ENCODE measurements at places on chromosomes 4 and X.

DNA sequence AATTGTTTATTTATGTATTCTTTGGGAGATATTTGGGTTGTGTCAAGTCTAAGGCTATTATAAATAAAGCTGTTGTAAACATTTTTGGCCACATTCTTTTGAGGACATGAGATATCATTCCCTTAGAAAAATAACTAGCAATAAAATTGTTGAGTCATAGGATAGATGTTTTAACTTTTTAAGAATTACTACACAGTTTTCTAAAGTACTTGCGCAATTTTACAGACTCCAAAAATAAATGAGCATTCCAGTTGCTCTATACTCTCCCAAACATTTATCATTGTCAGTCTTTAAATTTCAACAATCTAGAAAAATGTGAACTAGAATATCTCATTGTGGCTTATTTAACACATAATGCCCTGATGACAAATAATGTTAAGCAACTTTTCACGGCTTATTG lies 189.1 kb upstream of the ADGRL3 start:
- DNase-seq, result no peak

DNA sequence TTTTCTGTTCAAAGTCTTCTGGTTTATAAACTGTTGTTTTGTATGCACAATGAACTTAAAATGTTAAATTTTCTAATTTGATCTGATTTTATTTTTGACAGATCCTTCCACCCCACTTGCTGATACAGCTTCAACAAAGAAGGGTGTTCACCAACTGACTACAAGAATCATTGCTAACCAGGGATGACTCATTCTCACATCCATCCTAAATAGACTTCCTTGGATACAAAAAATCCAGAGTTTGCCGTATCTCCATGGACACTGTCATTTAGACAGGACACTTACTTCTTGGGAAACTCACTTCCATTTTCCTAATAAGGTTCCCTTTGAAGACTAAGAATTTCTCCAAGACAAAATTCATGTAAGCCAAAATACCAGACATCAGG lies 111.6 kb upstream of the NWD2 start:
- no peak for DNase-seq

GRCh38 chrX:115958687-115959359 lies 211.7 kb upstream of the AGTR2 start:
- DNase-seq, result no peak

DNA sequence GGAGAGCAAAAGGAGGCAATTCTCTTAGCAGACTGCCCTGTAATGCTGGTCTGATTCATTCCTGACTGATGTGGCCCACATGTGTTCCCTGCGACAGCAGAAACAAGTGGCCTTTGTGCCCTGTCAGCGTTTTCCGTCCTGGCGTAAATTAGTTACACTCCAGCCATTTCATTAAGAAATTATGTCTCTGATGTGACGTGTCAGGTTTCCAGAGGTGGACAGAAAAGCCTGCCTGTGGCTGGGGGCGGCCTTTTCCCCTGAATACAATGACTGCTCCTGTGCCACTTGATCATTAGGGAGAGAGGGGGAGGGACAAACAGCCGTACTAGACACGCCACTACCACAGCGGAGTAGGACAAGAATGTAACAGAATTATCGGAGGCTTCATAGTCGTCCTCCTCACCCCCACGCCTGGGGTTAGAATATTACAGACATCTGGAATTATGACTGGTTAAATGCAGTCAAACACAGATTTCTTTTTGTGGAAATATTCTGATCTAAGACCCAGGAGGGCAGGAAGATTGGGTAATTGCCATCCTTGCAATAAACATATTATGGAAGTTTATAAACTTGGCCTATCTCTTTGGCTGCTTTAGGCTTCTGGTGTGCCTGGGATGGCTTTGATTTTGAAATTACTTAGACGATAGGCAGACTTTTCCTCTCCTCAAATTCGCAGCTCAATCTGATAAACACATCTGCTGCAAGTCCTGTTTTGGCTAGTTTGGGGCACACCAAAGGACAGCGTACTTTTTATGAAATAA lies 146.2 kb upstream of the BCOR start:
- DNase-seq, result no peak

DNA sequence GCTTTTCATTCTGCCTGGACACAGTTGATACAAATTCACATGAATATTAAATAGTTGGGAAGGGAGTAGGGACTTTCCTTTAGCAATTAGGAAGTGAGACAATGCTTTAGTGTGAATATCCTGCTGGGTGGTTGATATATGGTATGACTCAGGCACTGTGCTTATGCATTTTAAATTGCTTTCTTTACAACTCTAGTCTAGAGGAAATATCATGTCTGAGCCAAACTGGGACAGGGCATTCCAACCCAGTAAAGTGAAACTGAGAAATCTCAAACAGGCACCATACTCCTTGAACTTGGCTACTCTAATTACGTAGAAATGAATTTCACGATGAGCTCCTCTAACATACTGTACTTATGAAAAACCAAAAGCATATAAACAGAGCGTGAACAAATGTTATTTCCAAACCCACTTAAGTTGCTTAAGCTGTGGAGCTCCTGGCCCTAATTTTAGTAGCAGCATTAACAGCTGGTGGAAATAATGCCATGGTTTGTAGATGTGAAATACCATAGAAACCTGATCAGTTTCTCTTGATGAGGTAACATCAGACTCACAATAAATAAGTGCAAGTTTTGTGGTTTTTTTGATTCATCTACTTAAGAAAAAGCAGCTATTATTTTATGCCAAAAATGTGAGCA lies 242.9 kb upstream of the GK2 start:
- DNase-seq, result no peak

GRCh38 chrX:130049821-130050220 lies 60.5 kb downstream of the ELF4 start:
- no peak for DNase-seq

DNA sequence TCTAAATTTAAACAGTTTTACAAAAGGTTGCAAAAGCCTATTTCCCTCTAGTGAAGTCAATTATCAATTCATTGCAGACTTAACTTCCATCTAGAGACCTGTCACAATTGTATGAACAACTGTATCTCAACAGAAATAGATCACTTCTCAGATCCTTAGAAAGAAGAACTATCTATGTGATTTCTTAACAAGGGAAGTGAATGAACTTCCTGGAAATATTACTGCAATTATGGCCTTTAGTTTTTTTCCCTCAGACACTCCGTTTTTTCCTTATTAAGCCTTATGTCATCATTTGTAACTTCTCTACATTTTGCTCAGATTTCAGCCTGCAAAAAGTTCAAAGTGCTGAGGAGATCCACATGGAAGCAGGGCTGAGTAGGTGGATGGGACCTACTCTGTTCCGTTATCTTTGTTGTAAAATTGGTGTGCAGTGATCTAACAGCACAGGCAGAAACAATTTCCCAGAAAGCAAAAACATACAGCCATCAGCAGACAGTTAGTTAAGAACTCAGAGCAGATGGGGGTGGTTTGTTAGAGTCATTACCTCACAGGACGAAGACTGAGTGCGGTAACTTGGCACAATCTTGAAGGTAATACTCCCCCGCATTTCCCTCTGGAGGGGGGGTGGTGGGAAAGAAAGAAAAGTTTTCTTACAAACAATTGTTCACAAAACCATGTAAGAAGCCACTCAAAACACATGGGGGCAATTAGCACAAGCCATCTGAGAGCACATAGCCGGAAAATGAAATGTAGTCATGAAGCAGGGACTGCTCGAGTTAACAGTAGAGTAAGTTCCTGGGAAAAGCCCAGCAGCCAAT lies 112.3 kb downstream of the NYX start:
- DNase-seq, result no peak

GRCh38 chr4:7798178-7798995 lies 141.3 kb downstream of the AFAP1 start:
- no peak for DNase-seq

- DNase-seq, result no peak
These were observed 3.5 kb downstream of the SOX3 start for GRCh38 chrX:140501321-140501720.

DNA sequence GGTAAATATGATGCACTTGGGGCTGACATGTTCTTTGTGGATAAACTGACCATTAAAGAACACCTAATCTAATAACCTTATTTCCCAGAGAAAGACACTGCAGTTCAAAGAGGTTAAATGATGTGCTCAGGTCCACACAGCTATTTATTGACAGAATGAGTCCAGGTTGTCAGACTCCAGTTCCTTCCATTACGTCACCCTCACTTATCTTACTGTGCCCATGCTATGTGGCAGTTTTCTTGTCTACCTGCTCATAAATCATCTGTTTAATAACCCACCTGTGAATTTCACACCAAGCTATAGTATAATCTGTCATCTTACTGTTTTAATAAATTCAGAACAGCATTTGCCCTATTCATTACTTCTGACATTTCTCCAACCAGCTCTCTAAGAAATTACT lies 36.7 kb downstream of the QRFPR start:
- no peak for DNase-seq

DNA sequence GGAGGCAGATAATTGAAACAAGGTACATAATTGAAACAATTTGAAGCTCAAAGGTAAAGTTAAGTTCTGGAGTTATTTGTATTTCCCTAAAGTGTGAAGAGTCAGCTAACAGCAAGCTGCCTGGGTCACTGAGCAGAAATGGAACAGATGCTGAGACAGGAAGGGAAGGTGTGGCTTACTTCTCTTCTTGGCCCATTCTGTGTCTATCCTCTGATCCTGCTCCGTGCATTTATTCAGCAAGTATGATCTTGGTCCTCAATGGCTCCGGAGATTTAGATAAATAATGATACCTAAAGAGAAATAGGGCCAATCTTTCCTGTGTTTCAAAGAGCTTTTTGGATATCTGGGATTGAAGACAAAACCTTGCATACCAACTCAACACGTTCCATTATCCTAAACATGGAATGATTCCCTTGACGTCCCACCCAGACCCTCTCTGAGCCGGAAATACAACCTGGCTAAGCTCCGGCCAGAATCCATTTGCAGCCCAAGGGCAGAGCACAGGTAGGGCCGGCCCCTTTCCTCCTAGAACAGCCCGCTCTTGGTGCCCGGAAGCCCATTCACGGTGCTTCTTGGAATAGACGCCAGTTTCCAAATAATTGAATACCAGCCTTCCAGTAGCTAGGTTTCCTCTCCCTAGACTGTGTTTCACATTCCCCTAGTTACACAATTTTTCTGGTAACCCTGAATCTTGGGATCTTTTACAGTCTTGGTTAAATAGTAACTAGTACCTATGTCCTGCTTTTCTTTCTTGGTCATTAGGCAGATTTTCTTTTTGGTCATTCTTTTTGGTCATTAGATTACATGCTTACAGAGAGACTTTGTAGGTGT lies 211.0 kb downstream of the NWD2 start:
- no peak for DNase-seq

GRCh38 chr4:62058571-62058970 lies 858.4 kb downstream of the ADGRL3 start:
- DNase-seq, result no peak

DNA sequence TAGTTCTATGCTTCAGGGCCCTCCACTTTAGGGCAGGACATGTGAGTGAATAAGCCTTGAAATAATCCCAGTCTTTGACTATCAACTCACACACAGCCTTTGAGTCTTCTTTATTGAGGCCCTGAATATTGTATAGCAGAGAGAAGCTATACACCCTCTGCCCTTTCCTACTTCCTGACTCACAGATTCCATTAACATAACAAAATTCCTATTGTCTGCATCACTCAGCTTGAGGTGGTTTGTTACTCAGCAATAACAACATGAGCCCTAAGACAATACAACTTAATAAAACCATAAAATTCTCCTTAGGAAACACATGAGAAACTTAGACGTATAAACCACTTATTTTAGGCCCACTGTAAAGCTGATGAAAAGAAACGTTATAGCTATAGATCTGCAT lies 680.3 kb upstream of the DIAPH2 start:
- no peak for DNase-seq

GRCh38 chrX:115531818-115532403 lies 29.1 kb upstream of the PLS3 start:
- no peak for DNase-seq

- no peak for DNase-seq
These were observed 591.5 kb downstream of the GALNTL6 start for GRCh38 chr4:172404676-172405075.

DNA sequence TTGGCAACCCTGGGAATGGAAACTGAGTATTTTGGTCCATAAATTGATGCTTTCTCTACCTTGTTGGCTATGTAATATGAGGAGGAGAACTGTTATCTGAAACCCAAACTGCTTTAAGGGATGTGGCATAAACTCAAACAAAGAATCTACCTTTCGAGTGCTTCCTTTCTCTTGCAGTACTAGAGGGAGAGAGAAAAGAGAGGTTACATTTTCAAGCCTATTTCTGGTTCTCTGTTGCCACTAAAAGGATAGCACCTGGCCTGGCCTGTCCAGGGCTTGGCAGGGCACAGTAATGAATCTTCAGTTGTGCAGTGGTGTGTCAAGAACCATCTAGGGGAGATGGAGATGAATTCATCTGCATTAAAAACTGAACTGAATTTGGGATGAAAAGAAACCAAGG lies 308.6 kb downstream of the PTTG2 start:
- no peak for DNase-seq

- DNase-seq, result no peak
These were observed 230.1 kb downstream of the SHROOM3 start for GRCh38 chr4:76665153-76665552.

DNA sequence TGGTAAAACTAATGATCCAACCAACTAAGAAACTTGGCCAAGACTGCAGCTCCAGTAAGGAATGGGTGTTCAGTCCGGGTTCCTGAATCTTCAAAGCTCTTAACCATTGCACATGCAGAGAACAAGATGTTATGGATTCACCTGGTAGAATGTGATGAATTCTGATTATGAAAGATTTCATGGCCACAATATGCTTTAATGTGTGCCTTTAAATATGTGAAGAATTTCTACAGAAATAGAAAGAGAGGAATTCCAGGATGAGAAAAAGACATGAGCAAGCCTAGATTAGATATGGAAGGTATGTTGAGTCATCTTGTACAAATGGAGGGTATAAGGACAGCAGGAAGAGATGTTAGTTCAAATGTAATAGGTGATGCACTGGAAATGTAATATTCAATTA lies 472.2 kb upstream of the TENM3 start:
- DNase-seq, result no peak

DNA sequence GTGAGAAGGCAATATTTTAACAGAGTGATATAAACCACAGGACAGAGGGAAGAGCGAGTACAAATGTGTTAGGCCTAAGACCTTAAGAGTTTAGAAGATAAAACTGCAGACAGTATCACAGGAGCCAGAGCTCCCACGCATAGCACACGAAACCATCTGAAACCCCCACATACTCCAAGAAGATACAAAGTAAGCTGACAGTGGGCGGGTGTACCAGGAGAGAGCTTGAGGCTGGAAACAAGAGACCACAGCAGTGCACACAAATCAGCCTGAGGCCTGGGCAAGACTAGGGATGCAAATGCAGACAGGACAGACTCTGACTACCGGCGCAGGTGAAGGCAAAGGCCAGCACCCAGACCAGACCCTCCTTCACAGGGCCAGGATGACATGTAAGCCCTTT lies 54.1 kb upstream of the ARHGAP24 start:
- no peak for DNase-seq

- no peak for DNase-seq
These were observed 393.0 kb upstream of the GNPDA2 start for GRCh38 chr4:45119376-45119775.

GRCh38 chrX:11555759-11556158 lies 110.0 kb downstream of the ARHGAP6 start:
- no peak for DNase-seq

- no peak for DNase-seq
These were observed 19.2 kb upstream of the RNF4 start for GRCh38 chr4:2449511-2450392.

Data from stimulated activated CD4-positive, alpha-beta T cell treated with anti-CD3 and anti-CD28 coated beads, TNF-alpha, amount 100 ng/mL, for 48 hours (primary cell).